ENCODE measurements at places on chromosomes 6 and 20. TPM values are rescaled to one million over a fixed set of nuclear protein-coding genes. Genes with fewer than 3 reads are reported as not detected.
A peak's percentile ranks its signal among the peaks of the same experiment; 100 is the strongest.

Gene RBM39
- polyA plus RNA-seq, result 153 TPM

Gene TRIM31
- 0.11 TPM for polyA plus RNA-seq

Gene DLL1
- 0.07 TPM for polyA plus RNA-seq

Gene CCN6
- polyA plus RNA-seq, result not detected

DNA sequence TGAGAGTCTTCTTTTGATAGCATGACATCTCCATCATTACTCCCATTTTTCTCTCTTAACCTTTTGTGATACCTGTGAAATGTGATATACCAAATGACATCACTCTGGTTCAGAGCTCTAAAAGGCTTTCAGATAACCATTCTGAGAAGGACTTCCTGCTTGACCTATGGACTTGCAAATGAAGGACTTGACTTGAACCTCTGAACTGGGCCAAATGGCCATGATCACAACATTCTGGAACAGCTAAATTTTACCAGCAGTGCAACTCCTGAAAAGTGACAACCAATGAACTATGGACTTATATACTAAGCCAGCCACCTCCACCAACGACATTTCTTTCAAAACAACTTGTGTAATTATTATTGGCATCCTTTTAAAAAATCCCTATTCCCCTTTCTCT, 1085.8 kb upstream of the CITED2 start:
- DNase-seq, result no peak

DNA sequence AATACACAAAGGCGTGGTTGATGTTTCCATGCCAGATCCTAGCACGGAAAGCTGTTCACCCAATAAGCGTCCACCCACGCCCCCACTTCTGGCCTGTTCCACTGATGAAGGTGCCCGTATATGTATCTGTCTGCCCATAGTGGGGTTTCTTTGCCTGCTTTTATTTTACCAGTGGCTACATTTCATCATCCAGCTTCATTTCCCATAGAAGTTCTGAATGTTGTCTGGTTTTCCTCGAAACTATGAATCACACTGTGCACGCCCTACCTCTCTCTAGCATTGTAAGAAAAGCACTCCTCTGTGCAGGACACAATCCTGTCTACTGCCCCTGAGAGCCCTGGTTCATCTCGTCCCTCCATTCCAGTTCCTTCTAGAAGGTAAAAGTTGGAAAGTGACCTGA, 8.8 kb upstream of the CD93 start:
- DNase-seq, result no peak

DNA sequence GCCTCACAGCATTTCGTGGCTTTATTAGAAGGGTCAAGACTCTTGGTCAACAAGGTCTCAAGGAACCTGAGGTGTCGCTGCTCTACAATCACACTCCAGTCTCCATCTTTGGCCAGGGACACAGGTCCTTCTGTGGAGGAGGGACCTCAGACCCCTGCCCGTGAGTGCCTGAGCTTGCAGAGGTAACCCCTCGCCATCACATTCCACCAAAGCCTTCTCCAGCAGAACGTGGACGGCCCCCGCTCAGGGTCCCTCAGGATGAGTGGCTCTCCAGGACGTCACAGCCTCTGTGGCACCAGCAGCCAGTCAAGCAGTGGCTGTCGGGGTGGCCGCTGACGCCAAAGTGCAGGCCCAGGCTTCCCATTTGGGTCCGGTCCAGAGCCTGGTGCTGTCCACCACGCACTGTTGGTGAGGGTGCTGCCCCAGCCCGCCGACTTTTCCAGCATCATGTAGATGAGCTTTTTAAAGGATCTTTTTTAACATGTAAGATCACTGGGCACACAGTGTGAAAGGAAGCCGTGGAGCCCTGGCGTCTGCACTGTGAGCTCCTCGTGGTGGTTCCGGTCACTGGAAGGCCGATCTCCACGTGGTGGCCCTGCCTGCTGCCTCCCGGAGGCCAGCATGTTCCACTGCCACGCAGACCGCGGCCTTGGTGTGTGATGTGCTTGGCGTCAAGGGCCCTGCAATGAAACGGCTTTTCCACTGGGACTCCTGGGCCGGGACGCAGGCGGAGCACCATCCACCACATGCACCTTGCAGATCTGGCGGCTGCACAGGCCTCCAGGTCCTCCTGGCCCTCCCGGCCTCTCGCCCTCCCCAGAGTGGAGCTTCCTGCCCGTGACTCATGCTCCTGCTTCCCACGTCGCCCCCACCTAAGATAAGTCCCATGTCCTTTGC, 8.3 kb upstream of the KIF25 start:
- no peak for DNase-seq

GRCh38 chr6:39367700-39368099, 45.2 kb upstream of the KCNK16 start:
- no peak for DNase-seq

- DNase-seq, result no peak
These were observed 1.2 kb upstream of the CLDN20 start for GRCh38 chr6:155262655-155263054.

- no peak for DNase-seq
These were observed 31.5 kb downstream of the TRAF3IP2 start for GRCh38 chr6:111573892-111574797.

DNA sequence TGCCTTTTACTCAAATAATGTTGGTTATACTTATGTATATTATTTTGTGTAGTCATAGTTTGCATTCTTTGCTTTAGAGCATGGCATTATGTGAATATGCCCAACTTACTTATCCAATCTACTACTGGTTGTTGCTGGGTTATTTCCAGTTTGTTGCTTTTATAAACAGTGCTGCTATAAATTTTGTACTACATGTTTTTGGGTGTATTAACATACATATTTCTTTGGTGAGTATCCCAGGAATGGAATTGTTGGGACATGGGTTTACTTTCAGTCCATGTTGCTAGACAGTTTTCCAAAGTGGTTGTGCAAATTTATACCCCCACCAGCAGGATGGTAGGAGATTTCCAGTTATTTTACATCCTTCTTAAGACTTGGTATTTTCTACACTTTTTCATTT, 157.1 kb upstream of the THEMIS start:
- DNase-seq, result no peak

- no peak for DNase-seq
These were observed 257.3 kb upstream of the SGK1 start for GRCh38 chr6:134575221-134575620.

GRCh38 chr6:26200918-26201721, 113.9 kb downstream of the HFE start:
- DNase-seq, result no peak

- DNase-seq, result no peak
These were observed 53.4 kb downstream of the OPRM1 start for GRCh38 chr6:154092326-154092962.

GRCh38 chr6:43907789-43908472, 137.9 kb downstream of the VEGFA start:
- DNase-seq, result no peak

DNA sequence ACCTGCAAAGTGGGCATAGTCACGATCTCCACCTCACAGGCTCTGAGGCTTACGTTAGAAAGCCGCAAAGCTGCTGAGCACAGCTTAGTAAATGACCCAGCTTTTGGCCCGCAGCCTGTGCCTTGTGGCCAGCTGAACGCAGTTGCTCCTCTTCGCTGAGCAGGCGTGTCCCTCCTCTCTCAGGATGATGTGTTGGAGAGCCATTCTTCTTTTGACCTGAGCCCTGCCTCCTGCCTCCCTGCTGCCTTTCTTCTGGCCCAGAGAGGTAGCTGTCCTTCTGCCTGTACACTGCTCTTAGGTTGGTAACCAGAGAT, 47.6 kb upstream of the MYL9 start:
- DNase-seq, result no peak

DNA sequence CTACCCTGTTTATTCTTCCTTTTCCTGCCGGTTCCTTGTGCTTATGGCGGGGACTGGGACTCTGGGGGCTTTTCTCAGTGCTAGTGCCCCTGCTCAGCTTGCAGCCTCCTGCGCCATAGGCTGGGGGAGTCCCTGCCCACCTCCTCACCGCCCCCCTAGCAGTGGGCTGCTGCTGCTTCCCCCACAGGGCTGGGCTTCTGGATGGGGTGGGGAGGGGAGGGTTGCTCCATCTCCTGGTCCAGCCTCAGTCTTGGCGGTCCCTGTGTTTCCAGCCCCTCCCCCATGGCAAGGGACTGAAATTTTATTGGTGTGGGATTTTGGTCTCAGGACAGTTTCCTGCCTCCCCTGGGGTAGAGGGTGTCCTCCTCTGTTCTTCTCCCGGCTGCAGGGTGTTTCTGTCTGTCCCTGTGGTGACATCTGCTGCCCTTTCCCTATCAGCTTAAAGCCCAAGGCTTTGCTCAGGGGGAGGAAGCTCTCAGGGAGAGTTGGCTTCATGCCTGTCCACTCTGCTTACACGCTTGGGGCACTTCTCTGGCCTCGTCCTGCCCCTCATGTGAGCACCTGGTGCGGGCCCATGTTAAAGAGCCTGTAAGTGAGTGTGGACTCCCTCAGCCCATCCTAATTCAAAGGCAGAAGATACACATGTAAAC, 100.6 kb downstream of the HIVEP1 start:
- DNase-seq, result no peak

GRCh38 chr6:44096612-44097011, 30.6 kb downstream of the MRPL14 start:
- DNase-seq, result peak; percentile 67

All from CD4-positive, alpha-beta memory T cell (primary cell).